ENCODE measurements at places on chromosomes 7 and 10.

- DNase-seq: no peak
Observed at GRCh38 chr7:111223802-111224253, 132.9 kb downstream of the LRRN3 start.

DNA sequence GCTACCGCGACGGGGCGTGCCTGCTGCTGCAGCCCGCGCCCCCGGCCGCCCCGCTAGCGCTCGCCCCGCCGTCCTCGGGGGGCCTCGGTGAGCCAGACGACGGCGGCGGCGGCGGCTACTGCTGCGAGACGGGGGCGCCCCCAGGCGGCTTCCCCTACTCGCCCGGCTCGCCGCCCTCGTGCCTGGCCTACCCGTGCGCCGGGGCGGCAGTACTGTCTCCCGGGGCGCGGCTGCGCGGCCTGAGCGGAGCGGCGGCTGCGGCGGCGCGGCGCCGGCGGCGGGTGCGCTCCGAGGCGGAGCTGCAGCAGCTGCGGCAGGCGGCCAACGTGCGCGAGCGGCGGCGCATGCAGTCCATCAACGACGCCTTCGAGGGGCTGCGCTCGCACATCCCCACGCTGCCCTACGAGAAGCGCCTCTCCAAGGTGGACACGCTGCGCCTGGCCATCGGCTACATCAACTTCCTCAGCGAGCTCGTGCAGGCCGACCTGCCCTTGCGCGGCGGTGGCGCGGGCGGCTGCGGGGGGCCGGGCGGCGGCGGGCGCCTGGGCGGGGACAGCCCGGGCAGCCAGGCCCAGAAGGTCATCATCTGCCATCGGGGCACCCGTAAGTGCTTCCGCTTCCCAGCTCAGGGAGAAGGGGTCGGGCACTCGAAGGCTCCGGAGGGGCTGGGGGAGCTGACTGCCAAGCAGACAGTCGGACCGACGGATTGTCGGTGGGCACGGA, 761 bp downstream of the PTF1A start:
- DNase-seq: no peak

GRCh38 chr10:10222304-10222841, 795.3 kb upstream of the CELF2 start:
- no peak for DNase-seq

DNA sequence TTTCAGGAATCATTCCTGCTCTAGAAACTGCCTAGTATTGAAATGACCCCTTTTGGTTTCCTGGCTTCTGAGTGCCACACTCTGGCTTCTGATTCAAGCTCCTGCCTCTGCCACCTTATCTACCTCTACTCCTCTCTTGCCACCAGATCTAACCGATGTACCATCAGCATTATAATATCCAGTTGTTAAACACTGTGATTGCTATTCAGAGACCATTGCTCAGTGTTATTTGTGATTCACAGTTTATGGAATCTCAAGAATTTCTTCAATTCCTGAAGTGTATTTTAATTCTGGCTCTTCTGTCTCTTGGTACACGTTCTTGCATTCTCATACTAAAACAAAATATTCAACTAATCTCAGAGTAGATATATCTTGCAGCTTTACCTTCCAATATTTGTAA, 88.7 kb downstream of the DYNC1I1 start:
- no peak for DNase-seq

DNA sequence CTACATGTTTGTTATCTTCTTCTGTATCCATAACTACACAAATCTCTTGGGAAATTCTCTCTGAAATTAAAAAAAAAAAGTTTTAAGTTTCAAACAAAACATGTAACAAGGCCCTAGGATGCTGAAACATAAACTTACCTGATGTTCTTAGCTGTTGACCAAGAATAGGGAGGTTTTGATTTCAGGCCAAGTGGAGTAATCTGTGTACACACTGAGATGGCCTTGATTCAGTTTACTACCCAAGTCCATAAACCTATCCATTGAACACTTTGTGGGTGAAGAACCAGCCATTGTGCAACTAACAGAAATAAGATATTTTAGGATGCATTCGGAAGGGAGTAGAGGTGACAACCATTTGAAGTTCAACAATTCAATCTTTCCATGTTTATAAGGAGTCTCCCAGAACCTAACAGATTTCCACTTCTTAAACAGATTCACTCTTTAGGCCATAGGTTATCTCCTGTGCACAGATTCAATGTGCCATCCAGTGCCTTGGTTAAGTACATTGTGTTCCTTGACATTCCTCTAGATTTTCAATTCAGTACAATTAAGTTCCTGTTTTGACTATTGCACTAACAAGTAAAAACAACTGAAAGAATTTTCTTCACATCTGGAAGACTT, 143.1 kb downstream of the CRPPA start:
- DNase-seq: no peak

- peak; percentile 2 for DNase-seq
Observed at GRCh38 chr7:87875151-87876039, 765 bp downstream of the SLC25A40 start.

DNA sequence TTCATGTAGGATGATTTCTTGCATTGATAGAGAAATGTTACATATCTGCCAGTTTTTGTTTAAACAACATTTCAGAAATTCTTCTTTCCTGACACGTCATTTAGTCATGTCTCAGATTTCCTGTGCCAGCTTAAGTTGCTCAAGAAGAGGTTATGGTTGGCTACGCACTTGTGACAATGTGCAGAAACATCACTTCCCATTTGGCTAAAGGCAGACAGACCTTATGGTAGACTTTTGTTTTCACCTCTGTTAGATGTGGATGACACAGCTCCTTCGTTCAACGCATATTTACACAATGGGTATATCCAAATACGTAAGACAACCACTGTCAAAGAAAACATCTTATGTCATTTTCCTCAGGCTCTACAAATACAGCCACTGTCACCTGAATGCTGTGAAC, 125.8 kb downstream of the DOCK4 start:
- DNase-seq: no peak

GRCh38 chr7:22922307-22922706, 91.6 kb downstream of the HYCC1 start:
- no peak for DNase-seq

DNA sequence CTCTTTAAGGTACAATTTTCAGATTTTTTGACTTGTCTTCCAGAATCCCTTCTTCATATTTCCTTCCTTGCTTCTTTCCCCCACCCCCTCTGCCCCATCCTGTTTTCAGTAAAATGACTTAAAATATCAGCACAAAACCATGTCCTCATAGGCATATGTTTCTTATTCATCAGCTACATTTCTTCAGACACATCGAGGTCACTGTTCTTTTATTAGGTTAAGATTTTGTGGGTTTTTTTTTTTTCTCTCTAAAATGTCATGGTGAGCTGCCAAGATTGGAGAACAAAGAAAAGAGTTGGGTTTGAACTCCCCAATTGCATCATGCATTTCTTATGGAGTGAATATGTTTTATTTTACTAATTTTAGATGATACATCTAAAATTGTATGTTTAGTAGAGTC, 35.8 kb downstream of the LAMB4 start:
- DNase-seq: no peak

- no peak for DNase-seq
Observed at GRCh38 chr7:74183653-74184450, 9.7 kb downstream of the EIF4H start.

DNA sequence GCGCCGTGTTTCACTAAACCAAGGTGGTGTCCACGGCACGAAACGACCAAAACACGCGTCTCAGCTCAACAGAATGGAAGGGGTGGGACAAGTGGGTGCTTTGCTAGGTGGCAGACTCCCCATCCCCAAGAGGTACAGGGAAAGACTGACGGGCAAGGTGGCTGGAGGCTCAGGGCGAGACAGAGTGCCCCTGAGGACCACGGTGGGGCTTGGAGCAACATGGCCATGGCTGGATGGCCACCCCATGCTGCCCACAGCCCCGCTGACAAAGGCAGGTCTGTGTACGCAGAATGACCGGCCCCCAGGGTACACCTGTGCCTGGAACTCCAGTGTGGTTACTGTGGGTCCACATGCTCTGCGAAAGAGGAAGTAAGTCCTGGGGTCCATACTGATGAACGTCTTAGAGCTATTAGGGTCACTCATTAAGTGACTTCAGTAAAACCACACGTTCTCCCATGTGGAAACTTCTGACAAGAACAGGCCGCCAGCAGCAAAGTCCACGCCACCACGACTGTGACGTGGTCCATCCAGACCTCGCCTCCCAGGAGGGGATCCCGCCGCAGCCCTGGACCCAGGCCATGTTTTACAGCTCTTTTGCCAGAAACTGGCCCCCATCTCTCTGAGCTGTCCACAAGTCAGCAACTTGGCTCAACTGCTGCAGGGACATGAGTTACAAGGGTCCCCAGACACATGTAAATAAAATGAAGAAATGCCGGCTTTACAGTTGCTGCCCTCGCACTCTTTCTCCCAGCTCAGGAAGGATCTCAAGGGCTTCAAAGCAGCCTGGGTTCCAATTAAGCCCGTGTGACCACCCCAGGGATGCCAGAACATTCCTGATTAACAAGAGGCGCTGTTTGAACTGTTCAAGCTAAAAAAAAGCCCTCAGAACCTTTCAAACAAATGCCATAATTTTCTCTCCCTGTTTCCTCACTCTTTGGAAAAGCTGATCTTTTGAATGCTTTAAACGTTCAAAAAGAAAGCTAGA, 66.8 kb downstream of the MAD1L1 start:
- DNase-seq: no peak

- no peak for DNase-seq
Observed at GRCh38 chr7:138243430-138243829, 167.2 kb downstream of the AKR1D1 start.

- no peak for DNase-seq
Observed at GRCh38 chr7:7673240-7673550, 32.6 kb downstream of the UMAD1 start.

DNA sequence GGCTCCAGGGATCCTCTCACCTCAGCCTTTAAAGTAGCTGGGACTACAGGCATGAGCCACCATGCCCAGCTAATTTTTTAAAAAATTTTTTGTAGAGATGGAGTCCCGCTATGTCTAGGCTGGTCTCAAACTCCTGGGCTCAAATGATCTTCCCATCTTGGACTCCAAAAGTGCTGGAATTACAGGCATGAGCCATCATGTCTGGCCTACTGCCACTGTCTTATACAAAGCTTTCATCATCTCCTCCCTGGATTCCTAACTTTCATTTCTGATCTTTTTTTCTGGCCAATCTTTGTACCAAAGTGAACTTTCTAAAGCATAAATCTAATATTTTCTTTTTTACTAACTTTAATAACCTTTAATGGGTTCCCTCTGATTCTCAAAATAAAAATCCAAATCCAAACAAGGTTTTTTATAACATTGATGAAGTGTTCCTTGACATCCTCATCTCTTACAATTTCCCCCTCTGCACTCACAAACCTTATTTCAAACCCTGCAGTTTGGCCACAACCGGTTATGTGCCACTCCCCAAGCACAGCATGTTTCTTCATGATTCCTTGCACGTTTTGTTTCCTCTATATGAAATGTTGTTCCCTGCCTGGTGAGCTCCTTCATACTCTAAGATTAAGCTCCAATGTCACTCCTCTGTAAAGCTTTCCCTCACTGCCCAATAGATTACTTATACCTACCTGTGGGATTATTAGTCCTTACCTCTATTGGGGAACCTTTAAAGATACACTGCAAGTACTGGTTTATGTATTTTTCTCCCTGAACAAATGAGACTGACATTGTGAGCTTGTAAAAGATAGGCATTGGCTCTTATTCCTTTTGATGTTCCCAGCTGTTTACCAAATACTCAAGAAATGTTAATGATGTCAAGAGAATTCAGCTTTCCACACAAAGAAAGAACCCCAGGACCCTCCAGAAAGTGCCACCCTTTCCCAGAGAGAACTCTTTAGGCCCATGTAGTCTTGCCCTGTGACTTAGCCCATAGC, 101.7 kb downstream of the HOXA1 start:
- DNase-seq: no peak

DNA sequence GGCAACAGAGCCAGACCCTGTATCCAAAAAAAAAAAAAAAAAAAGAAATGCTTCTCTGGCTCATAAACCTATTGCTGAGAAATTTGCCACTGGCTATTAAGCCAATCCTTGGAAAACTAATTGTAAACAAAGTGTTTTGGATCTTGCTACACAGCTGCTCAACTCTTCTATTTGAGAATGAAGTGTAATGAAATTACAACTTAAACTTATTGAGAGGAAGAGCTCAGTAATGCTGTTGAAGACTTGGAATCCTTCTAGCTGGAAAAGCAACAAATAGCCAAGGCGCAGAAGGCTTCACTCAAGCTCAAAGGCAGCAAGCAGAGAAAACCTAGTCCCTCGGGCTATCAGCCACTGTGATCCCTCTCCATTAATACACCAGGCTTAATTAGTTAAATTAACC, 99.6 kb upstream of the ZNF438 start:
- DNase-seq: no peak

DNA sequence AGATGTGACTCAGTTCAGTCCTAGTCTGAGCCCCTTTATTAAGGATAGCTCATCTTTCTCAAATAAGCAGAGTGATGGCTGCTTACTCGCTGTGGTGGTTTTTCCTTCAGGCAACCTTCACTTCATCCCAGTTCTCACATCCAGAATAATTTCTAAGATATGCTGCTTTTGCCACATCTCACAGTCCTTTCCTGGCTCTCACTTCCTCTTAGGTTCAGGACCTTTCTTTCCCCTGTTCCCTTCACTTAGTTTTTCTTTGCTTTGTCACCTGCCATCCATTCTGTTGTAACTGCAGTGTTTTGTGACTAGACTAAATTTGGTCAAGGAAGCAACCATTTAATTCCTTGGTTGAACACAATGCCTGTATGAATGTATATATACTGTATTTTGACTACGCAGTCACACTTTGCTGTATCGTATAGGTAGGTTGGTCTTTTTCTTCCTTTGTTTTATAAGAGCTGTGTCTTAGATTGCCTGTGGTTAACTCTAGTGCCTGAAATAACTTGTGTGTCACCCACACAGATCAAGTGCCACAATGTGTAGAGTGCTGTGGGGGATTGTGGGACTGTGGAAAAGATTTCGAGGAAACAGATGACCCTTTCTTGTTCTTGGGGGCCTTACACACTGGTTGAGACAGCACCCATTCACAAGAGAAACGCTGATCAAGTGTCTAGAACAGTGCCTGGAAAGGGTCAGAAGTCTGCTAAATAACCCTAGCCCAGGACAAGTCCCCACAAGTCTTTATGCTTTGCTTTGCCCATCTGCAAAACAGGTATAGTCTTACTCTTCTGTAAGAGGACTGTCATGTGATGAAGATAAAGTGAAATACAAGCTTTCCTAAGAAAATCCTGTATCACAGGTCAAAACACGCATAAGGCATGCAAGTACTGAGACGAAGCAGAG, 2.6 kb downstream of the ZNF655 start:
- no peak for DNase-seq

- DNase-seq: no peak
Observed at GRCh38 chr10:85407088-85407487, 959.5 kb downstream of the GRID1 start.

GRCh38 chr10:114779803-114780576, 41.6 kb upstream of the FHIP2A start:
- no peak for DNase-seq

DNA sequence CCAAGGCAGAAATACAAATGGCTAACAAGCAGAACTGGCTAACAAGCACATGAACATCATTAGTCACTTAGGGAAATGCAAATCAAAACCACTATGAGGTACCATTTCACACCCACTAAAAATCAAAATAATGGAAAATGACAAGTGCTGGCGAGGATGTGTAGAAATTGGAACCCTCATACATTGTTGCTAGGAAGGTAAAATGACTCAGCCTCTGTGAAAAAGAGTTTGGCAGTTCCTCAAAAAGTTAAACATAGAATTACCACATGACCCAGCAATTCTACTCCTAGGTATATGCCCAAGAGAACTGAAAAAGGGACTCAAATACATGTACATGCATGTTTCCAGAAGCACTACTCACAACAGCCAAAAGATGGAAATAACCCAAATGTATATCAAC, 52.8 kb upstream of the ANAPC16 start:
- DNase-seq: no peak

- no peak for DNase-seq
Observed at GRCh38 chr10:109430799-109431198, 492.5 kb downstream of the XPNPEP1 start.

GRCh38 chr10:60872451-60872850, 71.5 kb downstream of the RHOBTB1 start:
- DNase-seq: no peak
